ENCODE measurements at places on chromosomes 13 and 19.

DNA sequence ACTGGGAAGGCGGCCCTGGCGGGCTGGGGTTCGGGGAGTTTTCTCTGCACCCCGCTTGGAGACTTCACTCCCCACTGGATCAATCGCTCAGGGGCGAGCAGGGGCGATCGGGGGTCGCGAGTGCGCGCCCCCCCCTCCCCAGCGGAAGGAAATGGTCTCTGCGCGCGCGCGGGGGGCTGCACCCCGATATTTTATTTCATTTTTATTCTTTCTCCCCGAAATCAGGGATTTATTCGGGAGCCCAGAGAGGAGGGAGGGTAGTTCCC is 421 bp downstream of the ARID3A start:
- DNase-seq = no peak

DNA sequence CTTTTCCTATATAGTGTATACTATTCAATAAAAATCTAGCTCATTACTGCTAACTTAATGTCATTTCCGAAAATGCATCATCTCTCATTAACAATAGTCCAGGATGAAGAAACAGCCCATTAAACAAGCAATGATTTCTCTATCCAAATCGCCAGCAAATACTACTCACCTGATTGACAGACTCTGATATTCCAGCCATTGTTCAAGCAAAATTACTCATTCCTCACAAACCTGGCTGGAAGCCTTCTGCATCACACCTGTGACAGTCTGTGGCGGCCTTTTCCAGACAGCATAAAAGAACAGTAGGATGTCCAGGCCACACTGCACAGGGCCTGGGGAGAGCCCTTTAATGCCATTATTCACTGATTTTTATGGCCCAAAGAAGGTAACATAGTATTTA is 115.9 kb downstream of the ABCC4 start:
- no peak for DNase-seq

- no peak for DNase-seq
These were observed 182.4 kb downstream of the KCTD12 start for GRCh38 chr13:76703621-76704288.

GRCh38 chr19:42303876-42304275 is 1.5 kb upstream of the PAFAH1B3 start:
- DNase-seq = no peak

DNA sequence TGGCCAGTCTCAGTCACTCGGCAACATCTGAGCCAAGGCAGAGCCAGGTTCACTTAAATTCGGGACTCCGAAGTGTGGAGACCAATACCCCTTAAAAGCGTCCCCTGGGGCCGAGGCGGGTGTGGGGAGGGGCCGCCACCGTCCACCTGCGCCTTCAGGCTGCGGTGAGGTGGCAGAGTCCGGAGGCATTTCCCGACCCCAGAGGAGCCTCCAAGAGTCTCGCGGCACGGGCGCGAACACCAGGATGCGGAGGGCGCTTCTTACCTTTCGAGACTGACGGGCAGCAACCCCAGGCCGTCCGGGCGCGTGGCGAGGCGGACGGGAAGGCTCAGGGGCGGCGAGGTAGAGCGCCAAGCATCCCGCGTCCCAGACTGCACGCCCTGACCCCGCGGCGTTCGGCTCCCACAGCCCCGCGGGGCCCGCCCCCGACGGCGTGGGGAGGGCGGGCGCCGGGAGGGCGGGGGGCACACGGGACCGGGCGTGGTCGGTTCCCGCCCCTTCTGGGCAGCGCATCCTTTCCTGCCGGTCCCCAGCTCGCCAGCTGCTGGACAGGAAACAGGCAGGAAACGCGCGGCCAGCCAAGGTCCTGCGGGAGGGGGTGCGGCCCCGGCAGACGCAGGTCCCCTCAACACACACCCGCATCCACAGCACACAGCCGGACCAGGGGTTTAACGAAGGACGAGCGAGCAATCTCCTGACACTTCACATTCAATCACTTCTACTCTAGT is at the start of gene THSD1:
THSD1 (minus strand) TSS at position 406 of the 728 bp plus-strand sequence. CDS start 3,572 bp downstream, outside the sequence.
- DNase-seq = peak; percentile 71

Measured in right atrium auricular region (tissue), 2 donors.